ENCODE measurements at places on chromosomes 4 and X. TPM values are rescaled to one million over a fixed set of nuclear protein-coding genes. Genes with fewer than 3 reads are reported as not detected.

CPLX1 gene
- 0.15 TPM for total RNA-seq

NDST4 gene
- total RNA-seq: not detected

NLGN4X gene
- total RNA-seq: 58.6 TPM

MED12 gene
- total RNA-seq: 19.0 TPM

FOXR2 gene
- not detected for total RNA-seq

Data from H7 (cell line).